ENCODE measurements at places on chromosomes 4 and X.

GRCh38 chr4:37910091-37910486, 19.2 kb downstream of the TBC1D1 start:
- no peak for DNase-seq

- DNase-seq = no peak
Observed at GRCh38 chrX:20432746-20433387, 166.2 kb upstream of the RPS6KA3 start.

DNA sequence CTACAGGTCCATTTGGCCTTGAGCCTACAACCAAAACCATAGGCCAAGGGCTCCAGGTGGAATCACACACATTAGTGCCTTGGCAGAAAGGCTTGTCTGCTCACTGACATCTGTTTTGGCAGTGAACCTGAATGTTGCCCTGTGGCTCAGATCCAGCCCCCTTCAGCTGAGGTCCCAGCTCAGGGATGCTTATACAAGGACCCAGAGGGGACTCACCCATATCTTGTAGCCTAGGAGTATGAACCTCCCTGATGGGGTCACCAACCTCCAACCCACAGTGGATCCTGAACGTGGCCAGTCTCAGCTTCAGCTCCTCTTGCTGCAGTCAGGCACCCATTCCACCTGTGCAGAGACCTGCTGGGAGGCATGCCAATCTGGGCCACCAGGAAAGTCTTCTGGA, 50.8 kb upstream of the HMX1 start:
- no peak for DNase-seq

DNA sequence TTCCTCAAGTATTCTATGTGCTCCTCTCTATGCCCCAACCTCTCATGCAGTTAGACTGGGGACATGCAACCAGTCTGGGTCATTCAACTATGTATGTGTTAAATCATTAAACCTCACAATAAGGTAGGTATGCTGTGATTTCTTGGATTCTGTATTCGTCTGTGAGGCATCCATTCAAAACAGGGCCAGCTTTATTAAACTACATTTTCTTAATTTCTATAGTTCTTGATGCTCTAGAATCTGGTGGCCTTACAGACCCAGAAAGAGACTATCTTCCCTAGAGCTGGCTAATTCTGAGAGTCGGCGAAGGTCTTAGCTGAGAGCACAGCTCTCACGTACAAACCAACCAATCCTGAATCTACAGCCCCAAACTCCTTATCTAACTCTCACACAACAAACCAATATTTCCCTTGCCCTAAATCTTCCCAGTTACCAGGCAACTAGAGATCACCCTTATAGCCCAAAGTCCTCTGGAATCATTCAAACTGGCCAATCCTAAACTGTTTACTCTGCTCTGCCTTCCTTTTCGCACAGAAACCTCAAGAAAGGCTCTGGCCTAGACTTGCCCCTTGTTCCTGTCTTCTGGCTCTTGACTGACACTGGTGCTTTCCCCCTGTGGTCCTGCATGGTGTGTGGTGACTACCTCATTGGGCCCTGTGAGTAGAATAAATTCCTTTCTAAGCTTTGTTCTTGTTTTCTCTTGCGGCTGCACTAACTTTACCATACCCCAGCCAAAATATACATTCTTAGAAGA, 203.5 kb upstream of the TET2 start:
- no peak for DNase-seq

DNA sequence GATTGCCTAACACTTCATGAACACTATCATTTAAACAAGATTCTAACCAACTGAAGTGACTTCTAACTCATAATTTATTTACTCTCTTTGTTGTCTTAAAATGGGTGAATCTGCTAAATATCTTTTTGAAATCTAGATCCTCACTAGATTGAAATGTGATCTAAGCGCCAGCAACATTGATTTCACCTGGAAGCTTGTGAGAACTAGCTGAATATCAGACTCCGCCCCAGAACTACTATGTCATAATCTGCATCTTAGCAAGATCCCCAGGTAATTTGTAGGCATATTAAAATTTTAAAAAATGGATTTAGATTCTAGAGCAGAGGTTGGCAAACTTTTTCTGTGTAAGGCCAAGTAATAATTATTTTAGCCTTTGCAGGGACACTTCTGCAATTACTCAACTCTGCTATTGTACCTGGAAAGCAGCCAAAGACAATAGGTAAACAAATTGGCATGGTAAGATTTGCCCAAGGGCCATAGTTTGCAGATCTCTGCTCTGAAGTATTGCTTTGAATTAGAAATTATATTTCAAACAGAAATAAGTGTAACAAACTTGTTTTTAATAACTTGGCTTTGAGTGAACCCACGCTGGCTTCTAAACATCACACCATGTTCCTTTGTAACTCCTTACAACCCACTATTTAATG, 121.5 kb downstream of the REELD1 start:
- no peak for DNase-seq

DNA sequence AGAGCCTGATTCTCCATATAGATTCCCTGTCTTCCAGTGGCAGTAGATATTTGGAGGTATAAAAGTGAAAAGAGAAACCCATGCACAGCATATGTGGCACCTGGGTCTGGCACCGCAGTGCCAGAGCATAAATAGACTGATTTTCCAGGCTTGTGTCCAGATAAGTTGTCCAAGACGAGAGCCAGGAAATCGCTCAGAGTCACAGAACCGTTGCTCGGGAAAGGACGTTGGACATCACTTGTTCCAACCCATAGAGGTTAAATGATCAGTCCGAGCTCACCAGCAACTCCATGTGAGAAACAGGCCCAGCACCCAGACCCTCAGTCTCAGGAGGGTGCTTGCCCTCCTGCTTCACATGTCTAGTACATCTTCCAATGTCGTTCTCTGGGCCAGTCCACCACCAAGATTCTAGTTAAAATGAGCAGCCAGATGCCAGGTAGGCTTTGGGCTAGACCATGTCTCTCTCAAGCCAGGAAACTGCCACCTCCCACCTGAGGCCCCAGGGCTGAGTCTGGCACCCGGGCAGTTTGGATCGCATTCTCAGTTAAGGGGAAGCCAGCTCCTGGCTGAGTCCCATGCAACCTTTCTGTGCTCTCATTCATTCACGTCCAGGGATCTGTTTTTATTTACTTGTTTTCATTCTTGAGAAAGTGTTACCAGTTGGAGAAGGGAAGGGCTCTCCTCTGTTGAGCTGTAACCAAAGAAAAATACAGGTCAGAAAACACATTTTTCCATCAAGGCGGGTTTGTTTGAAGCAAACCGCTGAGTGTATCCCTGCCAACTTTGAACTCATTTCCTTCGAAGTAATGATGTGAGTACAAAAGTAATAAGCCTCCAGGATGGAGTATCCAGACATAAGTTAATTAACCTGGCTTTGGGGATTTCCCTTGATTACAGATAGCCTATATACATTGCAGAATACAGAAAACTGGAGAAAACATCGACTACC, 91.7 kb downstream of the PHOX2B start:
- no peak for DNase-seq

DNA sequence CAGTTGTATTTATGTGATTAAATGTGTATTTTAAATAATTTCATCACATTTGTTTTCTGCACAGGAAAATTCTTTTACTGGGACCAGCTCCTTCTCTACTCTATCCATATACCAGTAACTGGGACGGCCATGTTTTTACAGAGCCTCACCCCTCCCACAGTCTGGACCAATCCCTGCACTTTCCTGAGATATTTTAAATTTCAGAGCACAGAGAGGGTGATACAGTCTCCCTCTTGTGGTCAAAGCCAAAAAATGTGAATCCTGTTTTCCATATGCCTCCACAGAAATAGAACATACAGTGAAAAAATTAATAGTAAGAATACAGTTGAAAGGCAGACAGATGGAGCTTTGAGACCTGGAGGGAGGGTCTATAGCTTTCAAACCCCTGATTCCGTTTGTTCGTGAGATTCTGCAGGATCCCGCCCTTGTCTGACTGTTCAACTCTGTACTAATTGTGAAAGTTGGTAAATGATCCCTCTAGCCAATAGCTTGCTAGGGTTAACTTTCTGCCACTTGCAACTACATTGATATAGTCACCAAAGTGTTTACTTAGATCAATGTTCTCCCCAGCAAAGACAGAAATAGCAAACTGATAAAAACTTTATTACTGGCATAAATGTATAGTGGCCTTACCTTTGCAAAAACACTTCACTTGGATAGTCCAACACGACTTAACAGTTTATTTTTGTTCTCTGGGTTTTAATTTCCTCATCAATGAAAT, 172.2 kb downstream of the PPARGC1A start:
- no peak for DNase-seq

DNA sequence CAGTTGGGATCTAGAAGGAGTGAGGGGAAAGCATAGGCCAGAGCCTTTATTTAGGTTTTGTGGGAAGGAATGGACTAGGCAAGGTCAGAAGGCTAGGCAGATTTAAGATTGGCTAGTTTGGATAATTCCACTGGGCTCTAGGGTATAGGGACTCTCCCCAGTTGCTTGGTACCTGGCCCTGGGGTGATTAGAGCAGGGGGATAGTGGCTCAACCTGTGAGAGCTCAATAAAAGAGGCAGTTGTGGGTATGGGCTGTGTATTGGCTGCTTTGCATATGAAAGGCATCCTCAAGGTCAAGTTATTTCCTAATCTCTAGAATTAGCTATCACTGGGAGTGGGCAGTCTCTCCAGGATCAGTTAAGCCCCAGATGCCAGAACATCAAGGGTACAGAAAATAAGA, 61.3 kb downstream of the ZNF81 start:
- no peak for DNase-seq

- no peak for DNase-seq
Observed at GRCh38 chrX:119694601-119695534, 1.9 kb upstream of the SEPTIN6 start.

DNA sequence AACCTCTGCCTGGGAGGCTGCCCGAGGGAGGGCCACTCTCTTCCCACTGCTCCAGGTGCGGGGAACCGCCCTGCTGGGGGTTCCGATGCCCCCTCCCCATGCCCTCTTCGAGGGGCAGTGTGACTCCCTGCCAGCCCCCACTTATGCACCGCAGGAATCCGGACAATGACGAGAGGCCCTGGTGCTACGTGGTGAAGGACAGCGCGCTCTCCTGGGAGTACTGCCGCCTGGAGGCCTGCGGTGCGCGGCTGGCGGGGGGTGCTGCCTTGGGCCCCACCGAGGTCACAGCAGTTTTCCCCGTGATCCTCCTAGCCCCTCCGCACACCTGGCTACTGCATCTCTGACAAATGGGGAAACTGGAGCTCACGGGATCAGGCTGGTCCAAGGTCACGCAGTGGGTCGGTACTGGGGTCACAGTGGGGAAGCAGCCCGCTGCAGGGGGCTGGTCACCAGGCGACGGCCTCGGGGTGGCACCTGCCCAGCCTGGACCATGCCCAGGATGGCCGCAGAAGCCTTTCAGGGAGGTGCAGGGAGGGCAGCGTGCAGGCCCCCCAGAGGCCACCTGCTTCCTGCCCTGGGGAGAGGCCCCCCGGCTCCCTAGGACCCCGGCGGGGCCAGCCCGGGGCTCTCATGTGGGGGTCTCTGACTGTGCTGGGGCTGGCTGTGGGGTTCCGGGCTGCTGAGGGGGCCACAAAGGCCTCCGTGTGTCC, 3.5 kb downstream of the HGFAC start:
- DNase-seq = no peak

DNA sequence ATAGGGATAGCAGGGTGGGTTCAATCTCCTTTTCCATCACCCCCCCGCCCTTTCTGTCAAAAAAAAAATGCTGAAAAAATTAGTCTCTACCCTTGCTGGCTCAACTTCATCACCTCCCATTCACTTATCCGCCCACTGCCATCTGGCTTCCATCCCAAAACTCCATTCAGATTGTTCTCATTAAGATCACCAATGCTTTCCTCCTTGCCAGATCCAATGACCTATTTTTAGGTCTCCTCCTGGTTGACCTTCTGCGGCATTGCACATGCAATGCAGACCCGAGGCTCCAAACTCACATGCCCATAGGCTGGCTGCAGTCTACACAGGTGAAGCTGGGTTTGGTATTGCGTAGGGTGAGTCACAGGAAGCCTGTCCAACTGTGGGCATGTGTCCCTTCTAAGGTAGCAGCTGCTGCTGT, 21.1 kb upstream of the STIM2 start:
- no peak for DNase-seq

DNA sequence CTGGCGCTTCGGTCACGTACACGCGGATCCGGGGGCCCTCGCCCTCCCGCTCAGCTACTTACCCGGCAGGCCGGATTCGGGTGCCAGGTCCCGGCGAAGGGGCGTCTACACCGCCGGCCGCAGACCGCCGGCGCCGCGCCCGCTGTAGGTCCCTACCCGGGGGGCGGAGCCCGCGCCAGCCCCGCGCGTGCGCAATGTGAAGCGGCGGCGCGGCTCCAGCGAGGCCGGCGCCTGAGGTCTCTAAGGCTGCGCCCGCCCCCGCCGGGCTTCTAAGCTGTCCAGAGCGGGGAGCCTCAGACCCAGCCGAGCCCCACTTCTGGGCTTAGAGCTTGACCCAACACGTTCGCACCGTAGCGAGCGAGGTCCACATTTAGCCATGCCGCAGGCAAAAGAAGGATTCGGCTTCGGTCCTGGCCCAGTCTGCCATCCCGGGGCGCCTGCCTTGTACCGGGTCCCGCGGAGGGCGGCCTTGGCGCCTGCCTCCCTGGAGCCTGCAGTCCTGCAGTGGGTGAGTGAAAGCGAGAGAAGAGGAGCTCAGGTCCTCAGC, at the start of gene ZNF518B:
Gene ZNF518B (minus strand): TSS at position 172 of the 547 bp plus-strand sequence. CDS start 11,098 bp downstream, outside the sequence.
- no peak for DNase-seq

GRCh38 chr4:139779691-139780090, 114.1 kb downstream of the MGST2 start:
- no peak for DNase-seq
